Thymus (tissue), 14 donors: ENCODE measurements at places on chromosomes 13 and 19. TPM values are rescaled to one million over a fixed set of nuclear protein-coding genes. Genes with fewer than 3 reads are reported as not detected.

Gene ZNF844
- total RNA-seq = 4.6 TPM

Gene ICAM3
- 99.0 TPM for total RNA-seq

Gene TNFAIP8L1
- total RNA-seq = 5.1 TPM

Gene GTF3A
- total RNA-seq = 247 TPM

Gene MTMR6
- 17.8 TPM for total RNA-seq

Gene F7
- 0.24 TPM for total RNA-seq

Gene TNFSF9
- 0.52 TPM for total RNA-seq

Gene LRCH1
- total RNA-seq = 13.7 TPM

Gene MYBPC2
- 7.0 TPM for total RNA-seq

Gene IL11
- 0.38 TPM for total RNA-seq

Gene ZNF649
- total RNA-seq = 14.4 TPM

Gene KCTD15
- total RNA-seq = 3.4 TPM

- DNase-seq = no peak
- no peak overlapping the region for H3K27ac ChIP-seq
- no peaks in the 10 kb centered on the region for H3K27me3 ChIP-seq
- no peaks in the 10 kb centered on the region for H3K36me3 ChIP-seq
- no peaks in the 10 kb centered on the region for H3K4me1 ChIP-seq
- no peak overlapping the region for H3K4me3 ChIP-seq
Observed at GRCh38 chr19:22606954-22607652, 27.0 kb upstream of the ZNF492 start.

DNA sequence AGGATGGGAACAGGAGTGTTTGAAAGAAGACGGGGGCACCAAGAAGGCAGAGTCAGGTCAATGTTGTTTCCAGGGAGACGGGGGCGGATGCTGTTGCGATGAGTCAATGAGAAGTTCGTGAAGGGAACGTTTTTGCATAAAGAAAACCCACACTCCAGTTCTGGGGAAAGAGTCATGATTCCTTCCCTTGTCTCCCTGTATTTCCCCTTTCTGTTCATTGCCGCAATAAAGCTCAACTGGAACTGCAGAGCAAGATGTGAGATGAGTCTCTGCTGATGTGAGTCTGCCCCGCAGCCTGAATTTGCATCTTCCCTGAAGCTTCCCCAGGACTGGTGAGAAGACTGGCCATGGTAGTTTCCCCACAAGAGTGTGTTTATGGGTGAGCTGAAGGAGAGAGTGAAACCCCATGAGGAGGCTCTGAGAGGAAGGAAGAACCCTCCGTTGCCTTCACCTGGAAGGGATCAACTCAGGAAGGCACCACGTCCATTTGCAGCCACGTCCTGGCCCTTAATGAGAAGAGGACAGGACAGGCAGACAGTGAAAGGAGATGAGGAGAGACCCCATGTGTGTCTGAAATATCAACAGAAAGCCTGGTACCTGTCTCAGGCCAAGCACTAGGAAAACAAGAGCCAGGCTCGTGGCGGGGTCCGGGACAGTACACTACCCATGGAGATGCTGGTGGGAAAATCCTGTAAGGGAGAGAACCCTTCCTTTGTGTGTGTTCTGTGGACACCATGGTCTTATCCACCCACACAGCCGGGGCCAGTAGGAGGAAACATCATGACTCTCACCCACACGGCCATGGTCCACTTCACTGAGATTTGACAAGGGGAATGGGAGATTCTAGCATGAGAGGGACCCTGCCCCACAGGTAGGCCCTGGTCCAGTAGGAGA is 13.7 kb downstream of the LILRA1 start:
- no peaks in the 10 kb centered on the region for H3K36me3 ChIP-seq
- H3K4me1 ChIP-seq = no peaks in the 10 kb centered on the region
- H3K27ac ChIP-seq = no peak overlapping the region
- no peaks in the 10 kb centered on the region for H3K27me3 ChIP-seq
- no peak overlapping the region for H3K4me3 ChIP-seq

- no peak overlapping the region for H3K27ac ChIP-seq
- no peaks in the 10 kb centered on the region for H3K36me3 ChIP-seq
- no peak overlapping the region for H3K4me3 ChIP-seq
- no peaks in the 10 kb centered on the region for H3K27me3 ChIP-seq
- no peak for DNase-seq
Observed at GRCh38 chr13:89221557-89222158, 1550.5 kb downstream of the SLITRK5 start.

DNA sequence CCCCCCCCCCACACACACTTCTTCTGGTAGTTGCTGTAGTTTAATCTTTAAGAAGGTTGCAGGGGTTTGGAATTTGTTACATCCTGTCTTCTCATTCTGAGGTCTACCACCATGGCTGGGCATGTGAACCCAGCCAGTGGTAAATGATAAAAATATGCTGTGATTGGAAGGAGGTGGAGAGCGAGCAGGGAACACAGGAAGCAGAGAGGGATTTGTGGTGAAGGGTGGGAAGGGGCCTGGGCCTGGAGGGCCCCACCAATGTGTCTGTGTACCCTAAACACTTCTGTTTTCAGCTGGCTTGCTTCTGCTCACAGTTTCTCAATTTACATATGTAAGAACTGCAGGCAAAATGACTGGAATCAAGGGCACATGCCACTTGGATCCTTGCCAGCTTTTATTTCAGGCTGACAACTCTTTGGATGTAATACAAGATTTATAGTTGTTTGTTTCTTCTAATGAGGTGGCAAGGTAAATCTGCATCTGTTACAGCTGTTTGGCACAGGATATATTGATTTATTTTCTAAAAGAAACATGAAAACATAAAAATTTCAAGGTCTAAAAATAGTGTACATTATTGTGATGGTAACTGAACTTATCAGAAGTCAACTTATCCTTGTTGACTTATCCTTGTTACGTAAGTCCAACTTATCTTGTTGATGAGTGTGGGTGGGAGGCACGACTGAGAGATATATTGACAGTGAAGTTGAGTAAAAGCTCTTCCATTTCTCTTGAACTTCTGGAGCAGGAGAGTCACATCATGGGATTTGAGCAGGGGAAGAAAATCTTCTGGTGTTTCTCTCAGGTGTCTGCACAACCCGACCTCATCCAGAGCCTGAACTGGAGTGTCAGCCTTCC is 313.2 kb downstream of the SHISA2 start:
- peak overlapping the region; percentile 30 for H3K27ac ChIP-seq
- no peaks in the 10 kb centered on the region for H3K27me3 ChIP-seq
- no peak overlapping the region for H3K4me3 ChIP-seq

- H3K27ac ChIP-seq = no peak overlapping the region
- H3K36me3 ChIP-seq = peaks cover 12% of the 10 kb centered on the region
- no peak overlapping the region for H3K4me3 ChIP-seq
- no peak for DNase-seq
- H3K27me3 ChIP-seq = no peaks in the 10 kb centered on the region
- H3K4me1 ChIP-seq = peaks cover 5% of the 10 kb centered on the region
Observed at GRCh38 chr19:34189199-34189916, 17.1 kb downstream of the LSM14A start.

DNA sequence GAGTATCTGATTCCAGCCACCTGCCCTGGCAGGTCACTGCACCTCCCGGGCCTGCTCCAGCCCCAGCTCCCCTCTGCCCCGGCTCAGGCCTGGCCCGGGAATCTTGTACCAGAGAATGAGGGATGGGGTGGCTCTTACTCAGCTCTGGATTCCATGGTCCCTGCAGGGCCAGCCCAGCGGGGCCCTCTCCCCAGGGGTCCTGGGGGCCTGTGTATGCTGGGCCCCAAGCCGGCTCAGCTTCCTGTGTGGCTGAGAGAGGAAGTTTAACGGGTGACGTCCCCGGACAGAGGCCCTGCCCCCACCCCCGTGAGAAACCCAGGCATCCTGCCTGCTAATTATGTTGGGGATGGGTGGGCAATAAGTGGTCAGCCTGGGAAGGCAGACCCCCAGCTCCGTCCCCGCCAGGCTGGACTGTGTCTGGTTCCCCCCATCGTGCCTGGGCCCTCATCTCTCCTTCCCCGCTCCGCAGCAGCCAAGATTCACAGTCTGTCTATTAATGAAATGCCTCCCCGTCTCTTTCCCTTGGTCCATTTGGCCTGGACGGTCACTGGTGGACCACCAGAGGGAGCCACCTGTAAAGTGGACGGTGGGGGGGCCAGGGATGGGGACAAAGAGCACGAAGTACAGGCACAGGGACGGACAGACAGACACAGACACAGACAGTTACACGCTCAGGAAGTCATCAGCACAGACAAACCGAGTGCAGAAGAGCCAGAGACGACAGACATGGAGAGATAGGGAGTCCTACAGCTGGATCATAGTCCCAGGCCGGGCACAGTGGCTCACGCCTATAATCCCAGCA is at the start of gene DENND1C:
Gene DENND1C, minus strand, starts transcription at position 247 of the 802 bp plus-strand sequence. Its CDS starts 92 bp downstream, at position 155.
- peak; percentile 85 for DNase-seq
- H3K27me3 ChIP-seq = no peaks in the 10 kb centered on the region
- peaks cover 18% of the 10 kb centered on the region for H3K36me3 ChIP-seq
- H3K4me3 ChIP-seq = peak within 1 kb of the TSS; percentile 60
- peak within 1 kb of the TSS; percentile 69 for H3K27ac ChIP-seq
- H3K4me1 ChIP-seq = peaks cover 39% of the 10 kb centered on the region

DNA sequence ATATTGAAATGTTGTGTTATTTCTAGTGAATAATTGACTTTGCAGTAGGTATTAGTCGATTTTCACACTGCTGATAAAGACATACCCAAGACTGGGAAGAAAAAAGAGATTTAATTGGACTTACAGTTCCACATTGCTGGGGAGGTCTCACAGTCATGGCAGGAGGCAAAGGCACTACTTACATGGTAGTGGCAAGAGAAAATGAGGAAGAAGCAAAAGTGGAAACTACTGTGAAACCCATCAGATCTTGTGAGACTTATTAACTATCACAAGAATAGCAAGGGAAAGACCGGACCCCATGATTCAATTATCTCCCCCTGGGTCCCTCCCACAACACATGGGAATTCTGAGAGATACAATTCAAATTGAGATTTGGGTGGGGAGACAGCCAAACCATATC is 9.9 kb upstream of the C5AR2 start:
- H3K27me3 ChIP-seq = peaks cover 4% of the 10 kb centered on the region
- H3K4me3 ChIP-seq = no peak overlapping the region
- DNase-seq = no peak
- no peaks in the 10 kb centered on the region for H3K36me3 ChIP-seq
- H3K4me1 ChIP-seq = no peaks in the 10 kb centered on the region
- H3K27ac ChIP-seq = no peak overlapping the region

DNA sequence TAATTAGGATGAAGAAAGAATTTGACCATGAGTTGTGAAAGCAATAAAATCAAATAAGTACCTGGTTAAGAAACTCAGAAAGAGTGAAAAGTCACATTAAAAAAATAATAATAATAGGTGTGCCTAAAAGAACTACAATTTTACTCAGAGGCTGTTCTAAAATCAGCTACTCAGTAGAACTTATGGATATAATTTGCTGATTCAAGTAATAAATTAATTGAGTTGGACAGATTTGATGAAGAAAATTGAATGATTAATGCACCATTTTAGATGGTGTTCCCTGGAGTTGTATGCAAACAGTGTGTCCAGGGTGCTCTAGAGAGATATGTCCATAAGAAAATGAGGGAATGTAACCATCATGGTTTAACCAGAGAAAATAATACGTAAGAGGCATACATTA is 2852.5 kb downstream of the PCDH9 start:
- H3K27me3 ChIP-seq = no peaks in the 10 kb centered on the region
- no peaks in the 10 kb centered on the region for H3K4me1 ChIP-seq
- H3K4me3 ChIP-seq = no peak overlapping the region
- no peak overlapping the region for H3K27ac ChIP-seq
- no peak for DNase-seq

- DNase-seq = no peak
- no peak overlapping the region for H3K4me3 ChIP-seq
- H3K36me3 ChIP-seq = peaks cover 29% of the 10 kb centered on the region
- H3K27ac ChIP-seq = no peak overlapping the region
- no peaks in the 10 kb centered on the region for H3K27me3 ChIP-seq
Observed at GRCh38 chr13:114007566-114007965, 33.7 kb upstream of the C13orf46 start.

DNA sequence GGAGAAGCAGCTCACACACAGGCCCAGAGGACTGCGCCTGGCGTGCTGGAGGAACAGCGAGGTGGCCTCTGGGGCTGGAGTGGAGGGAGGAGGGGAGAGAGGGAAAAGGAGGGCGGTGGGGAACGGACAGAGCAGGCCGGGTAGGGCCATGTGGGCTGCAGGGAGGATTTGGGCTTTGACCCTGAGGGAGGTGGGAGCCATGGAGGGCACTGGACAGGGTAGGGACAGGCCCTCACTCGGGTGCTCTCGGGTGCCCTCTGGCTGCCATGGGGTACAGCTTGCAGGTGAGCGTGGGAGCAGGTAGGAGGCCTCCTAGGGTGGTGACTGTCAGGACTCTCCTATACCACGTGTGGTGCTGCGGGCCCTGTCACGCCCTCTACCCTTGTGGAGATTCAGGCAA is 22.8 kb downstream of the PLIN4 start:
- DNase-seq = no peak
- H3K27ac ChIP-seq = no peak overlapping the region
- no peaks in the 10 kb centered on the region for H3K4me1 ChIP-seq

- no peak overlapping the region for H3K4me3 ChIP-seq
- H3K27ac ChIP-seq = no peak overlapping the region
- H3K27me3 ChIP-seq = no peaks in the 10 kb centered on the region
Observed at GRCh38 chr13:101520672-101521071, 68.2 kb downstream of the ITGBL1 start.

- no peaks in the 10 kb centered on the region for H3K4me1 ChIP-seq
- H3K27ac ChIP-seq = no peak overlapping the region
- peaks cover 18% of the 10 kb centered on the region for H3K36me3 ChIP-seq
- no peaks in the 10 kb centered on the region for H3K27me3 ChIP-seq
- H3K4me3 ChIP-seq = no peak overlapping the region
- no peak for DNase-seq
Observed at GRCh38 chr13:30638301-30638700, 20.6 kb downstream of the USPL1 start.

DNA sequence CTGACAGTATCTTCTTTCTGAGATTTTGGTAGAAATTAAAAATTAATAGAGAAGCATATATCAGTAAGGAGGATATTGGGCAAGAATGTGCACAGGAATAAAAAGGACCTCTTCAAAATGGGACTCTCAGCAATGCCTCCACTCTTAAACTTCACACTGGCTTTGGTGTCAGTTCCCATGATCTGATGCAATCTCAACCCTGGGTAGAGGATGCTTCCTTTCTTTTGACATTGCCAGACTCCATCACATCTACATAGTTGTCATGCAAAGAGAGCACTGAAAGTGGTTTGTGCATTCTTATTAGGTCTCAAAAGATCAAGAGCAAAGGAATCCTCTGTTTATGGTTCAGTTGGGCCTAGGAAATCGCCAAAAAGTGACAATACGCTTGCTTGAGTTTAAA is 26.3 kb downstream of the STARD13 start:
- H3K27me3 ChIP-seq = no peaks in the 10 kb centered on the region
- H3K4me3 ChIP-seq = no peak overlapping the region
- H3K27ac ChIP-seq = no peak overlapping the region
- DNase-seq = no peak

DNA sequence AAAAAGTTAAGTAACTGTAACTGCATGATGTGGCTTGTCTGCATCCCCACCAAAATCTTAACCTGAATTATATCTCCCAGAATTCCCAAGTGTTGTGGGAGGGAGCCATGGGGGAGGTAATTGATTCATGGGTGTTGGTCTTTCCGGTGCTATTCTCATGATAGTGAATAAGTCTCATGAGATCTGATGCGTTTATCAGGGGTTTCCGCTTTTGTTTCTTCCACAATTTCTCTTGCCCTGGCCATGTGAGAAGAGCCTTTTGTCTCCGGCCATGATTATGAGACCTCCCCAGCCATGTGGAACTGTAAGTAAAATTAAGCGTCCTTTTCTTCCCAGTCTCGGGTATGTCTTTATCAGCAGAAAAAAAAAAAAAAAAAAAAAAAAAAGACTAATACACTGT is 385.8 kb downstream of the SLITRK1 start:
- H3K27ac ChIP-seq = no peak overlapping the region
- no peak for DNase-seq
- no peaks in the 10 kb centered on the region for H3K36me3 ChIP-seq
- no peaks in the 10 kb centered on the region for H3K4me1 ChIP-seq
